ENCODE measurements at places on chromosomes 2 and 18. TPM values are rescaled to one million over a fixed set of nuclear protein-coding genes. Genes with fewer than 3 reads are reported as not detected.

Gene SMYD1
- not detected for total RNA-seq

Gene ZNF532
- total RNA-seq, result 42.6 TPM

Gene TNFAIP6
- total RNA-seq, result 51.9 TPM

Gene IL36A
- 2.0 TPM for total RNA-seq

DNA sequence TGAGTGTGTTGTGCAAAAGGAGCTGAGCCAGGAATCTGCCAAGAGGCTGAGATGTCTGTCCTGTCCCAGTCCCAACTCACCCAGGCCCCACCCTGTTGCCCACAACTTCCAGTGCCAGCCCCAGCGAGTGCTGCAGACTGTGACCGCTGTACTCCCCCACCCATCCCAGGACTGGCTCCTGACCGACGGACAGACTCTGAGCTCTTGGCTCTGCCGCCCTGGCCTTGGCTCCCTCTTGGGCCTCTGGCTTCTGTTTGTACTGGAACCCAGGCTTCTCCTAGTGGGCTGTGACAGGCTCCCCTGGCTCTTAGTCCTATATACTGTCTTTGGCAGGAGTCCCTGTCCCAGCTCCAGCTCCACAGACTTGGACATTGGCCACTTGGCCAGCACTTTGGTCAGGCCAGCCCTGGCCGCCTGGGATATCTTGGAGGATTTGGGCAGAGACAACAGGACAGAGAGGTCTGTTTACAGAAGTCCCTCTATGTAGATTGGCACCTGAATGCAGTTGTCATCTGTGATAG, 41.1 kb downstream of the ACOXL start:
- DNase-seq, result peak; percentile 30

GRCh38 chr2:127181851-127182250, 38.2 kb downstream of the CYP27C1 start:
- DNase-seq, result no peak

DNA sequence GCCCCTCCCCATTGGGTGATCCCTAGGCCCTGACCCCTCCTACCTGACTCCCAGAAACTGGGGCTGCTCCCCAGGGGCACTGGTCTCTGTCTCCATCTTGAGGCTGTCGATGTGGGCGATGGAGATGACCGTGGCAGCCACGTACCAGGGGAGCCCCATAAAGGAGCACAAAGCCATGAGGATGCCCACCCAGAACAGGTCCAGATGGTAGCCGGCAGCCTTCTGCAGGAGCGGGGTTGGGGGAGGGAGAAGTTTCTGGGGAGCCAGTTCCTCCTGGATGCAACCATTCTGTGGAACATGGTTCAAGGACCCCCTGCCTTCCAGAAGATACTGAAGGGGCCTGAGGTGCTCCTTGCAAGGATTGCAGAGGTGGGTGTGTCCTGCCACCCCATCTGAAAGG, 34.0 kb downstream of the MTHFD2 start:
- no peak for DNase-seq

- peak; percentile 79 for DNase-seq
Measured at GRCh38 chr18:49565612-49566011, 3.8 kb downstream of the LIPG start.

GRCh38 chr2:52639692-52640091, 1127.9 kb upstream of the CHAC2 start:
- peak; percentile 2 for DNase-seq

GRCh38 chr2:191155608-191156071, 4.8 kb upstream of the STAT4 start:
- DNase-seq, result peak; percentile 78

- DNase-seq, result no peak
Measured at GRCh38 chr18:66792466-66792865, 188.6 kb upstream of the CDH19 start.

GRCh38 chr2:23618794-23619530, 234.0 kb downstream of the KLHL29 start:
- DNase-seq, result peak; percentile 19
